ENCODE measurements at places on chromosomes 5 and 9.
A peak's percentile ranks its signal among the peaks of the same experiment; 100 is the strongest.

GRCh38 chr9:33221568-33221884 lies 18.4 kb upstream of the SPINK4 start:
- no peak for DNase-seq
- no peaks in the 10 kb centered on the region for H3K36me3 ChIP-seq
- peaks cover 20% of the 10 kb centered on the region for H3K4me1 ChIP-seq
- H3K27me3 ChIP-seq: no peaks in the 10 kb centered on the region
- no peak overlapping the region for H3K4me3 ChIP-seq

DNA sequence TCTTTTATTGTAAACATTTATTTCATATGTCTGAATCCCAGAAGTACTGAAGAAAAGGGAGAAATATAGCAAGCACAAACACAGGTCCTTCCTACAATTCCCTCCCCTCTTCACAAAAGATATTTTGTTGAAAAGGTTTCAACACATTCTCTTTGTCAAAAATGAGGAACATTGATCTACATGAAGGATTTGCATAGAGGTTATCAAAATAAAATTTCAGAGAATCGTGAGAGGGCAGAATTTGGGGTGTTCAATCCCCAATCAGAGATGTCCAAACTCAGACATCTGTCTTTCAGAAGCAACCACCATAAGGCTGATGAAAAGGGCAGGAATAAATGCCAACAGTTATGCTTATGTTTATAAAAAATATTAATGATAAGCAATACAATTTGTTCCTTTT lies 69.2 kb downstream of the MARCHF3 start:
- H3K27ac ChIP-seq: no peak overlapping the region
- no peak overlapping the region for H3K4me3 ChIP-seq
- no peak for DNase-seq

- no peaks in the 10 kb centered on the region for H3K4me1 ChIP-seq
- no peak for DNase-seq
- no peaks in the 10 kb centered on the region for H3K36me3 ChIP-seq
- no peak overlapping the region for H3K27ac ChIP-seq
- no peaks in the 10 kb centered on the region for H3K27me3 ChIP-seq
Measured at GRCh38 chr5:100165309-100165708, 369.9 kb upstream of the FAM174A start.

GRCh38 chr9:132268725-132269352 lies 85.9 kb downstream of the SETX start:
- H3K4me1 ChIP-seq: peaks cover 6% of the 10 kb centered on the region
- peak overlapping the region; percentile 90 for H3K27ac ChIP-seq
- H3K36me3 ChIP-seq: peaks cover 63% of the 10 kb centered on the region
- H3K27me3 ChIP-seq: no peaks in the 10 kb centered on the region
- DNase-seq: peak; percentile 42

GRCh38 chr9:8348756-8349155 lies 549.2 kb upstream of the DMAC1 start:
- H3K4me1 ChIP-seq: no peaks in the 10 kb centered on the region
- no peak for DNase-seq
- H3K4me3 ChIP-seq: no peak overlapping the region
- H3K27me3 ChIP-seq: peaks cover 5% of the 10 kb centered on the region
- H3K36me3 ChIP-seq: no peaks in the 10 kb centered on the region

GRCh38 chr5:146595088-146595487 lies 79.1 kb upstream of the GPR151 start:
- no peak for DNase-seq
- H3K27me3 ChIP-seq: no peaks in the 10 kb centered on the region
- H3K36me3 ChIP-seq: no peaks in the 10 kb centered on the region
- no peaks in the 10 kb centered on the region for H3K4me1 ChIP-seq

- H3K4me1 ChIP-seq: peaks cover 8% of the 10 kb centered on the region
- H3K4me3 ChIP-seq: peak overlapping the region; percentile 68
- H3K36me3 ChIP-seq: no peaks in the 10 kb centered on the region
- no peak overlapping the region for H3K27ac ChIP-seq
Measured at GRCh38 chr5:52915176-52915875, 73.8 kb upstream of the ITGA2 start.

- H3K4me3 ChIP-seq: peak overlapping the region; percentile 91
- no peaks in the 10 kb centered on the region for H3K36me3 ChIP-seq
- peaks cover 23% of the 10 kb centered on the region for H3K4me1 ChIP-seq
- H3K27me3 ChIP-seq: no peaks in the 10 kb centered on the region
- DNase-seq: no peak
Measured at GRCh38 chr9:36037549-36038122, 923 bp downstream of the RECK start.

DNA sequence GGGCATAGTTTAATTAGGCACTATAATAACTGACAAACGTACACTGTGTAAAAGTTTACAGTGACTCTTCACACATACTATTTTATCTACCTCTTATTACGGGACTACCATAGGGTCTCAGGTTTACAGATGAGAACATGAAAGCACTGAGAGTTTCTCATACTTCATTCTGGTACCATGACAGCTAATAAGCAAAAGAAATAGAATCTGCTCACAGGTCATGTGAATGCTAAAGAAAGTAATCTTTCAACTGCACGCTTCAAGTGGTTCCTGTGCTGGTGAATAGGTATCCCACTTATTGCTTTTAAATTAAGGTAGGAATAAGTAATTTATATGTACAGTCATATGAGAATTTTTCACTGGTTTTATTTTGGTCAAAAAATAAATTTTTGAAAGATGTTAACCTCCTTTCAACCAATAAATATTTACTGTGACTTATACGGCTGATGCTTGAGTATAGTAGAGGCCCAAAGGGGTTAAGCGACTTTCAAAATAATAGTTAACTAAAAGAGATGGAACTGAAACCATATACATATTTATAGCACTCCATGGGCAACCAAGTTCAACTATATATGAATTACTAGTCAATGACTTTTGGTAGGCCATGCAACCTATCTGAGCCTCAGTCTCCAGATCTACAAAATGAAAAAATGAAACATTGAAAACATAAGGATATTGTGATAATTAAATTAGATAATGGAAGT lies 8.1 kb downstream of the CDKN2A start:
- no peak overlapping the region for H3K27ac ChIP-seq
- H3K4me1 ChIP-seq: peaks cover 27% of the 10 kb centered on the region
- DNase-seq: no peak
- H3K27me3 ChIP-seq: peaks cover 58% of the 10 kb centered on the region
- no peak overlapping the region for H3K4me3 ChIP-seq
- H3K36me3 ChIP-seq: peaks cover 8% of the 10 kb centered on the region

GRCh38 chr9:7129391-7129790 lies 371.6 kb downstream of the KDM4C start:
- H3K4me1 ChIP-seq: peaks cover 2% of the 10 kb centered on the region
- DNase-seq: no peak
- no peaks in the 10 kb centered on the region for H3K27me3 ChIP-seq
- no peak overlapping the region for H3K27ac ChIP-seq
- H3K36me3 ChIP-seq: peaks cover 70% of the 10 kb centered on the region

DNA sequence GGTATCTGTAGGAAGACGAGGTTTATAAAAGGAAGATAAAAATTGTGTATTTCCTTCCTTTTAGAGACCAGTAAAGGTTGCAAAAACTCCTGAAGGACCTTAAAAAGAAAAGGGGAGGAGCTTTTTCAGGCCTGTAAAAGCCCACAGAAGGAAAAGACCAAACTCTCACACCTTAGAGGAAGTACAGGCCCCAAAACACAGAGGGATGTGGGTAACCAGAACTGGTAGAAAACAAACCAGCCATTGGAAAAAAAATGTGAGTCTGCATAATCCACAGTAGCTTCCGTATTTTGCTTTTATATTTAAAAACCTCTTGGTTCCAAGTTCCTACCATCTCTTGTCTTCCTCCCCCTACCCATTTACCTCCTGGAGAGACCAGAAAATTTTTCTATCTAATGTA lies 8.5 kb downstream of the GIN1 start:
- no peak overlapping the region for H3K4me3 ChIP-seq
- no peak overlapping the region for H3K27ac ChIP-seq
- peaks cover 10% of the 10 kb centered on the region for H3K36me3 ChIP-seq
- peaks cover 28% of the 10 kb centered on the region for H3K4me1 ChIP-seq
- H3K27me3 ChIP-seq: no peaks in the 10 kb centered on the region
- DNase-seq: no peak

- H3K4me3 ChIP-seq: no peak overlapping the region
- peaks cover 16% of the 10 kb centered on the region for H3K4me1 ChIP-seq
Measured at GRCh38 chr5:172918421-172919371, 40.5 kb upstream of the RPL26L1 start.

DNA sequence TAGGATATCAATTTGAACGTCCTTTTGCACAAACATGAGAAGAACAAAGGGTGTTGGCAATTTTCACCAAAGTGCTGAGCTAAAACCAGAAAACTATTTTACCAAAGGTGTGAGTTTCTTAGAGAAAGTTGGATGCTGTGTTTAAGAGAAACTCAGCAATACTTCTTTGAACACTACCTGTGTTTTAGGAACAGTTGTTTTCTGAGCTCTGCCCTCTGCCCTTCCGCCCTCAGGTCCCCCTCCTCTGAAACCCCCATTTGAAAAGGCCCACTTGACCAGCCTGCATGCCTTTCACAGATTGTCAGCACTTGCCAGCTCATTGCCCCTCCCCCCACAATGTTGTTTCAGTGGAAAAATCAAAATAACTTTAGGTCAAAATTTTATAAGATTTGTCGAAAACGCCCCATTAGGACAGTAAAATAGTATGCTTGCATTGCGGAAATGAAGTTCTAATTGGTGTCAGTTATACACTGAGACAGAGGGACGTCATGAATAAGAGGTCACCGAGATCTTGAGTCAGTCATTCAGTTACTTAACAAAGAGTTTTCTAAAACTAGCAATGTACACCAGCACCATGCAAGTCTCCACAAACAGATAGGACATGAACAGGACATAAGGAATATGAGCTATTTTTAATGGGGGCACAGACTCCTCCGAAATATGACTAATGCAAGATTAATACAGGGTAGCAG lies 61.9 kb upstream of the IL7R start:
- H3K27me3 ChIP-seq: no peaks in the 10 kb centered on the region
- no peaks in the 10 kb centered on the region for H3K36me3 ChIP-seq
- H3K27ac ChIP-seq: no peak overlapping the region

DNA sequence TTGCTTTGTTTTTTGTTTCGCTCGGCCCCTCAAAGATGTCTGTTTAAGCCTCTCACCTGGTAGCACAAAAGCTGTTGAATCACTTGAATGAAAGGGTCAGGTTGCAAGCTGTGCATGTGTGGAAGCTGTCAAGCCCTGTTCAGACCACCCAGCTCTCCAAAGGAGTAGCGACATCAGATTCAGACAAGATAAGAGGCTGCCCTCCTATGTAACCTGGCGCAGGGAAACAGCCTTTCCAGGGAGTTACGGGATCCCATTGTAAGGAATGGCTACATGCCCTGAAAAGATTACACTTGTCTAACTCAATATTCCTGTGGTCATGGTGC lies 2.9 kb downstream of the FREM1 start:
- no peaks in the 10 kb centered on the region for H3K27me3 ChIP-seq
- no peaks in the 10 kb centered on the region for H3K4me1 ChIP-seq
- no peak for DNase-seq
- no peaks in the 10 kb centered on the region for H3K36me3 ChIP-seq

- peaks cover 5% of the 10 kb centered on the region for H3K36me3 ChIP-seq
- no peaks in the 10 kb centered on the region for H3K27me3 ChIP-seq
- no peak overlapping the region for H3K27ac ChIP-seq
- DNase-seq: no peak
- H3K4me3 ChIP-seq: no peak overlapping the region
- H3K4me1 ChIP-seq: peaks cover 26% of the 10 kb centered on the region
Measured at GRCh38 chr9:114898741-114899140, 31.6 kb downstream of the TNFSF8 start.

GRCh38 chr5:59317023-59317773 lies 576.3 kb downstream of the PDE4D start:
- H3K27me3 ChIP-seq: no peaks in the 10 kb centered on the region
- H3K36me3 ChIP-seq: no peaks in the 10 kb centered on the region
- no peak overlapping the region for H3K27ac ChIP-seq
- H3K4me1 ChIP-seq: peaks cover 17% of the 10 kb centered on the region
- DNase-seq: no peak
- no peak overlapping the region for H3K4me3 ChIP-seq

DNA sequence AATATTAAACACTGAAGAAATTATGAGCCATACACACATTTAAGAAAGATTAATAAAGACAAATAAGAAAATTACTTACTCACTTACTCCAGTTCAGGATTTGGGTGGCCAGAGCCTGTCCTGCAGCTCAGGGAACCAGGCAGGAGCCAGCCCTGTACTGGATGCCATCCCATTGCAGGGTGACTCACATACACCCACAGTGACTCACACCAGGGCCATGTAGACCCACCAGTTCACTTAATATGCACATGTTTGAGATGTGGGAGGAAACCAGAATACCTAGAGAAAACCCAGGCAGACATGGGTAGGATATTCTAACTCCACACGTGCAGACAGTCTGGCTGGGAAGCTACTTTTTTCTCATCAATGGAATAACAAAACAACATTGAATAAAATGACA lies 49.6 kb upstream of the ADRB2 start:
- no peaks in the 10 kb centered on the region for H3K36me3 ChIP-seq
- H3K27me3 ChIP-seq: no peaks in the 10 kb centered on the region
- no peak for DNase-seq

DNA sequence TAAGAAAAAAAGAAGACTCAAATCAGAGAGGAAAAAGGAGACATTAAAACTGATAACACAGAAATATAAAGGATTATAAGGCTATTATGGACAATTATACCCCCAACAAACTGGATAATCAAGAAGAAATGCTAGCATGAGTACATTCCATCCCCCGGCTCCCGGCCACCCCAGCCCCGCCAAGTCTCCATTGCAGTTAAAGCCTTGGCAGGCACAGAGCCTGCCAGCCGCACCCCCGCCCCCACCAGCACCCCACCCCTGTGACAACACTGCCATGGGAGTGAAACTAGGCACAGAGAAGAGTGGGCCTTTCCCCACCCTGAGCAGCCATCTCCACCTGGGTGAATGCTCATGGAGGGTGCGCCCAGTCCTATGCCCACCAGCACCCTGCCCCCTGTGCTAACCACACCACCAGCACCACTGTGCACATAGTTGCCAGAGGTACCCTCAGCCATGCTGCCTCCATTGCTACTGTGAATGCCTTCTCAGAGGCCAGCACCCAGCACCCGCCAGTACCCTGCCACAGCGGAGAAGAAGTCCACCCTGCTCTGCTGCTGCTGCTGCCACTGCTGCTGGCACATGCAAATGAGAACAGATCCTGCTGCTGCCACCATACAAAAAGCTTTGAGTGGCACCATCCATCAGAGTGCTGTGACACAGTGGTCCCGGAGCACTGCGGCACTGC lies 117.0 kb downstream of the CSNK1G3 start:
- no peaks in the 10 kb centered on the region for H3K4me1 ChIP-seq
- peaks cover 21% of the 10 kb centered on the region for H3K27me3 ChIP-seq
- no peak overlapping the region for H3K4me3 ChIP-seq
- no peak overlapping the region for H3K27ac ChIP-seq

DNA sequence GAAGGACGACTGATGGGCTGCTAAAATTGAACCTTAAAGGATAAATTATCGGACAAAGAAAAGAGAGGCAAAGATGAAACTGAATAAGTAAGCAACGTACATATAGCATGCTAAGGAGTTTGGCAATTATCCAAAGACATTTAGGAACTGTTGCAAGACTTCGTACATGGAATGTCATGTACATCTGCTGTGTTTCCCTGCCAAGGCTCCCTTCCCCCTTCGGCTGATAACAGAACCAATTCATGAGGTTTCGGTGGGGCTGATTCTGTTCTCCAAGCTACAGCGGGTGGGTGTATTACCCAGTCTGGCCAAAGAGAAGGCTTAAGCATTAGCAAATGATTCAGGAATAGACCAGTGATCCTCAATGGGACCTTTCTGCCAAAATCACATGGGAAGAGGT lies 190.9 kb upstream of the FREM1 start:
- H3K4me1 ChIP-seq: no peaks in the 10 kb centered on the region
- H3K27ac ChIP-seq: no peak overlapping the region
- DNase-seq: no peak
- H3K4me3 ChIP-seq: no peak overlapping the region
- peaks cover 21% of the 10 kb centered on the region for H3K27me3 ChIP-seq
- H3K36me3 ChIP-seq: no peaks in the 10 kb centered on the region
